ENCODE measurements at places on chromosomes 11 and 22.

DNA sequence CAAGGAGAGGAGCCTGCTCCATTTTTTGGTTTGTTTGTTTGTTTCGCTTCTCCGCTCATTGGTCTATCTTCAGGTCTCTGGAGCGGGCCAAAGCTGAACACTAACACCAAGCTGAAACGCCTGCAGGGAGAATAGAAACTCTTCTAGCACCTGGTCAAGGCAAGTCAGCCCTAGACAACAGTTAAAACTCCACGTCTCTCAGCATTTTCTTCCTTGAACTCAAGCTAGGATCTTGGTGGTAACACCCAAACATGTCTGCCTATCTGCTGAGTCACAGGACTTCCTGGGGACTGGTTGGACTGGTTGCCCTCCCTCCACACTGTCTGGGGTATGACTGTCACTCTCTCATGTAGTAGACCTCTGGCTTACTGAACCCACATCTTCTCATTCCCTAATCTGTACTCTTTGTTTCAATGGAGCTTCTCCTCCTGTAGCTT lies 23.9 kb upstream of the RBFOX2 start:
- peak; percentile 65 for DNase-seq

DNA sequence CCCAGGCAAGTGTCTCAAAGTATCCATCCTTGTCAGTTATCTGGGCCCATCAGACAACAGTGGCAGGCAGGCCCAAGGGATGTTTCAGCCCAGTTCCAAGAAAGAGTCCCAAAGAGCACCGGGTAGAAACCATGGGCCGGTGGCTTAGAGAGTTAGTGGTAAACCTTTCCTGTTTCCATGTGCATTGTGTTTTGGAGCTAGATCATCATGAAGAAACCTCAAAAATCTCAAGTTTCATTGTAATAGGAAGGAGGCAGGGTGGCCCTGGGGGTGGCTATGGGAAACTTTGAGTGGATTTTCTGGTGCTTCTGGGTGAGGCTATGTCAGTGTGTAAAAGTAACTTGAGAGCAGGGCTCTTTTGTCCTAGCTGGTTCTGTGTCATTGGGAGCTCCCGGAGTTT lies 68.1 kb downstream of the UBASH3B start:
- DNase-seq: peak; percentile 40

- DNase-seq: no peak
These were observed 8.4 kb upstream of the PATZ1 start for GRCh38 chr22:31354515-31354914.

GRCh38 chr22:39984006-39984405 lies 10.7 kb upstream of the FAM83F start:
- peak; percentile 84 for DNase-seq

DNA sequence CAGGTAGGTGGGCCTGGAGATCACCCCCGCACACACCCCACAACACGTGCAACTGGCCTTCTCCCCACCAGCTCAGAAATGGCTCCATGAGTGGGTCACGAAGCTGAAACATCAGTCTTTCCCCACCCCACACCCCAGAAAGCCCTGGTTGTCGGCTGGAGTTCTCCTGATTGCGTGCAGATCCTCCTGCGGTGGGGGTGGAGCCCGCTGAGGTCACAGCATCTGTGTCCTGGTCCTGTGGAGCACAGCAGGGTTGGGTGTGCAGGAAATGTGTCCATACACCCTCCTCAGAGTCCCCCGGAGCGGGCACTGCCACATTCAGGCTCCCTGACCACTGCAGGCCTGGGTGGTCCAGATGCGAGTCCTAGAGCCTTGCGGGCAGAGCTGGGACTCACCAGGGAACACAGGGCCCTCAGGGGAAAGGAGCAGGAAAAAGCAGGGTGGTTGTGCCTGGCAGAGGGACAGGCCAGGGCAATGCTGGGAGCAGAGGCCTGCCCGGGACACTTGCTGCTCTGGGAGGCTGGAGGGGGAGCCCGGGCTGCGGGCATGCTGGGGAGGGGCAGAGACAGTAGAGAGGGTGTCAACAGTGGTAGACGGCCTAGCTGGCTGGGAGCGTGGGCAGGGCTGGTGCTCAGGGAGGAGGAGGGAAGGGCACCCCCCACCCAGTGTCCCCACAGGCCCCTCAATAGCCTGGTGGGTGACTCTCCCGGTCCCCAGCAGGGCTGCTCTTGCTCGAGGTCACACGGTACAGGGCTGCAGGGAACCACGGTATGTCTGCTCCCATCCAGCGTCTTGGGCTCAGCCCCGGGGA lies 42.4 kb upstream of the PPARA start:
- DNase-seq: no peak

- DNase-seq: no peak
These were observed 12.1 kb downstream of the SSH3 start for GRCh38 chr11:67315325-67315909.

DNA sequence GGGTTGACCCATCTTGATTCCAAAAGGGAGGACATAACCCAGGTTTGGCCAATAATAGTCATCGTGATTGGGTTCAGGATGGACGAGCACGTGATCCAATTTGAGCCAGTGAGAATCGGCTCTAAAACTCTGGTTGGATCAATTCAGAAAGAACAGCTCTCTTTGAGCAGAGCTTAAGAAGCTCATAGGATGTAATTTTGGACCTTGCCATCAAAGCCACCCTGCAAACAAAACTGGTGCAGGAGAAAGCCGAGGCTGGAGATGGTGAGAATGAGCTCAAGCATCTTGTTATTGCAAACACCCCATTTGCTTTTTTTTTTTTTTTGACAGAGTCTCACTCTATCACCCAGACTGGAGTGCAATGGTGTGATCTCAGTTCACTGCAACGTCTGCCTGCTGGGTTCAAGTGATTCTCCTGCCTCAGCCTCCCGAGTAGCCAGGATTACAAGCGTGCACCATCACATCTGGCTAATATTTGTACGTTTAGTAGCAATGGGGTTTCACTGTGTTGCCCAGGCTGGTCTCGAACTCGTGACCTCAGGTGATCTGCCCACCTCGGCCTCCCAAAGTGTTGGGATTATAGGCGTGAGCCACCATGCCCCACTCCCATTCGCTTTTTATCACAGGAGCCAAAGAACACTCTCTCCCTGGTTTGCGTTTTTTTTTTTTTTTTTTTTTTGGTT lies 13.8 kb upstream of the MIAT start:
- no peak for DNase-seq

DNA sequence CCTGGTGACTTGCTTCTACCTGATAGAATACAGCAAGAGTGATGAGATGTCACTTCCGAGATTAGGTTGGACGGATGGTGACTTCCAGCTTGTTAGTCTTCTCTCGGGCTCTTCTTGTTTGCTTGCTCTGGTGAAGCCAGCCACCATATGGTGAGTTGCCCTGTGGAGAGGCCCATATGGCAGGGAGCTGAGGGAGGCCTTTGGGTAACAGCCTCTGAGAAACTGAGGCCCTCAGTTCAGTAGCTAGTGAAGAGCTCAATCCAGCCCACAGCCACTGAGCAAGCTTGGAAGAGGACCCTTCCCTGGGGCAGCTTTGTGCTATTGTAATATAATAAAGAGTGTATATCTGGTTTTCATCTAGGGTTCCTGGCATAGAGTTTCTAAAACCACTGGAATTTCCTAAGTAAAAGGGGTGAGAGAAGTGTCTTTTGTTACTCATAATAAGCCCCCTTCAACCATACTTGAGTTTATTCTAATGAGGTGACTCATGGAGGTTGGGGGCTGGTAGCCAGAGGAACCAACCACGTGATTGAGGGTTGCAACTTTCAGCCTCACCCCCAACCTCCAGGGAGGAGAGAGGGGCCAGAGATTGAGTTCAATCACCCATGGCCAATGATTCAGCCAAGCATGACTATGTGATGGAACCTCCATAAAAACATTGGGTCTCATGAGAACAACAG lies 8.0 kb upstream of the TPCN2 start:
- peak; percentile 62 for DNase-seq

- DNase-seq: no peak
These were observed 57.3 kb upstream of the SCUBE2 start for GRCh38 chr11:9148727-9149126.
